ENCODE measurements at places on chromosomes 1 and 21.

GRCh38 chr1:176119549-176119948, 87.5 kb downstream of the COP1 start:
- DNase-seq: no peak

GRCh38 chr1:176604461-176604860, 141.5 kb downstream of the PAPPA2 start:
- no peak for DNase-seq

DNA sequence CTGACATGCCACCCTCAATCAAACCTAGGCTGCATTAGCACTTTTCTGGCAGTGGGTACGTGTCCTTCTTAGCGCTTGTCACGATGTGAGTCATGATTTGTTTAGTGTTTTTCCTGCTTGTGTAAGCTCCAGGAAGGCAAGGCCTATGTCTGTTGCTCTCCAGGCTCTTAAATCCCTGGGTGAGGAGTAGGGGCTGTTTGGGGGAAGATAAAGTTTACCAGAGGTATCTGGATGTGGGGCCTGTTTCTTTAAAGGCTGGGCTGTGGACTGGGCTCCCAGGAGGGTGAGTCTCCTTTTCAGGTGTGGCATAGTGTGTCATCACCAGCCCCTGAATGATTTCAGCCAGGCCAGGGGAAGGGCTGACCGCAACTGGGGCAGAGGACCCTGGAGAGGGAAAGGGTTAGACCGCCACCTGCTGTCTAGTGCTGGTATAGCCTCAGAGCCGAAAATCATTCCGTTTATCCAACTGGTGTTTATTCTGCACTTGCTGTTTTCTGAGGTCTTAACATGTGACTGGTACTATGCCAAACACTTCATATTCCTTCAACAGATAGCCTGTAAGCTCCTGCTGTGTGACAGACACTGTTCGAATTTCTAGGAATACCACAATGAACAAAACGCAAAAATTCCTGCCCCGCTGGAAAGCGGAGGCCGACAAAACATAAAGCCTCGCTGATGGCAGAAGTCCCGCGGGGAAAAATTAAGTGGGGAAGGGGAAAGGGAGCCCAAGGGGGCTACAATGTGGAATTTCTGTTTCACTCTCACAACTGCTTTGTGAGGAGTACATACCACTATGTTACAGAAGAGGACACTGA, 9.7 kb downstream of the SERINC2 start:
- DNase-seq: peak; percentile 71

- DNase-seq: no peak
Measured at GRCh38 chr1:151782741-151783140, 7.6 kb downstream of the TDRKH start.

DNA sequence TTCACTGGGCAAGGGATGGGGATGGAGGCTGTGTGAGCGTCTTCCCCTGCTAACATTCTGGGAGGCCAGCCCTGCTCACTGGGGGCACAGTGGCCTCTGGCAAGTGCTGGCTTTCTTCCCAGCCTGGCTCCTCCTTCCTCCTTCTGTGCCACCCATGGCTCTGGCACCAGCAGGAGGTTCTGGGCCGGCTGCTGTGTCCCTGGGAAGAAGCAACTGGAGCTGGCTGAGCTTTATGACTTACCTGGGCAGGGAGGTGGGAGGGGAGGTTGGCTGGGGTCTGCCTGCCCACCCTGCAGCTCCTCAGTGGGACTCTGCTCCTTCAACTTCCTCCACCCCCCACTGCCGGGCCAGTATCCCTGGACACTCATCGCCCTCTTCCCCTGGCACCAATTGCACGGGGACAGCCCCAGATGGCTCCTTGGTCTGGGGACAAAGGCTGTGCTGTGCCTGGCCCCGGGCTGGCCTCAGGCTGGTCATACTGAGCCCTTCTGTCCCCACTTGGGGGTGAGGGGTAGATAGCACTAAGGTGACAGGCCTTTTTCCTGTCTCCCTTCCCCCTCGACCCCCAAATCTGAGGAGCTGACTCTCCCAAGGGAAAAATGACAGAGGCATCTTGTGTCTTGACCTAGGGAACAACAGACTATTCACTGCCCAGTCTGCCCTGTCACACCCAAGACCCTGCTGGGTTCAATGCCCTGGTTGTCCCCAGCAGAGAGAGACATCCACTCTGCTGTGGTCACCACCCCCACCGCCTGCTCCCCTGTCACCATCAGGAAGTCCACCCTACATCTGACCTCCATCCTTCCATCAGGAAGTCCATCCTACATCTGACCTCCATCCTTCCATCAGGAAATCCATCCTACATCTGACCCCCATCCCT, 14.4 kb downstream of the CDK18 start:
- DNase-seq: no peak

DNA sequence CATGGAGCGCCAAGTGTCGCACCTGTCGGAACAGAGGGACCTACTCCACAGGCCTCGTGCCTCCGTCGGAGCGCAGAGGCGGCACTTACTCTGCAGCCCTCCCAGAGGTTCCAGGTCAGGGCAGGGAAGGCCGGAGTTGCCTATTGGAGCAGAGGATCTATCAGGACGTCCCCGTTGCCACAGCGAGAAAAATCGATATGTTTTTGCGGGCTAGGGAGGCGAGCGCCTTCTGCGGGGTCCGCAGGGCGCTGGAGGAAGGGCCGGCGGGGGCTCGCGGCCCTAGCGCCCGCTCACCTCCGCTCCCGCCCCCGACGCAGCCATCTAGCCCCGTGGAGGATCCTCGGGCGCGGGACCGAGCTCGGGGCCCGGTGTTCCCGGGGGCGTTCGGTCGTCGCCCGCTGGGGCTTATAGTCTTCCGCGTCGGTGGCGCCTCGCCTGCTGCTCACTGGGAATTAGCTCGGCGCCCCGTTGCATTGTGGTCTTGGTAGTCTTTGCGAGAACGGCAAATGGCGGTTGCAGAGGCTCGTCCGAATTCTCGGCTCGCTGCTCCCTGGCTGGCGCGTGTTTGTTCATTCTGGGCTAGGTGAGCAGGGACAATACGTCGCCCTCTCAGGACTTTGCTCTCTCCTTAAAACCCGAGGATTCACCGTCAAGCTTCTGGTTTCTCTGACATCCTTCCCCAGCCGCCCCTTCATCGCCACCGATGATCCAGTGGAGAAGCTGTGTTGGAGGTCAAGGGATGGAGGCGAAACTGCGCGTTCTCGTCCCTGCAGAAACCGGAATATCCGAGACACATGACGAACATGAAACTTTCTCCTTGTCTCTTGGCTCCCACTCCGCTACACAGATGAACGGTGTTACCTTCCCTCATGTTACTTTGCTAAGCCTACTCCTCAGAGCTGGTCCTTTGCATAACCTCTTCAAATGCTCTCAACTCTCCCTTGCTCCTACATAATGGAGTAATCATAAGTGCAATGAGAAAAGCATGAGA, at the start of gene JTB:
Gene JTB, minus strand, starts transcription at position 425 of the 991 bp plus-strand sequence. Its CDS starts 422 bp downstream, at position 3.
- DNase-seq: peak; percentile 78

DNA sequence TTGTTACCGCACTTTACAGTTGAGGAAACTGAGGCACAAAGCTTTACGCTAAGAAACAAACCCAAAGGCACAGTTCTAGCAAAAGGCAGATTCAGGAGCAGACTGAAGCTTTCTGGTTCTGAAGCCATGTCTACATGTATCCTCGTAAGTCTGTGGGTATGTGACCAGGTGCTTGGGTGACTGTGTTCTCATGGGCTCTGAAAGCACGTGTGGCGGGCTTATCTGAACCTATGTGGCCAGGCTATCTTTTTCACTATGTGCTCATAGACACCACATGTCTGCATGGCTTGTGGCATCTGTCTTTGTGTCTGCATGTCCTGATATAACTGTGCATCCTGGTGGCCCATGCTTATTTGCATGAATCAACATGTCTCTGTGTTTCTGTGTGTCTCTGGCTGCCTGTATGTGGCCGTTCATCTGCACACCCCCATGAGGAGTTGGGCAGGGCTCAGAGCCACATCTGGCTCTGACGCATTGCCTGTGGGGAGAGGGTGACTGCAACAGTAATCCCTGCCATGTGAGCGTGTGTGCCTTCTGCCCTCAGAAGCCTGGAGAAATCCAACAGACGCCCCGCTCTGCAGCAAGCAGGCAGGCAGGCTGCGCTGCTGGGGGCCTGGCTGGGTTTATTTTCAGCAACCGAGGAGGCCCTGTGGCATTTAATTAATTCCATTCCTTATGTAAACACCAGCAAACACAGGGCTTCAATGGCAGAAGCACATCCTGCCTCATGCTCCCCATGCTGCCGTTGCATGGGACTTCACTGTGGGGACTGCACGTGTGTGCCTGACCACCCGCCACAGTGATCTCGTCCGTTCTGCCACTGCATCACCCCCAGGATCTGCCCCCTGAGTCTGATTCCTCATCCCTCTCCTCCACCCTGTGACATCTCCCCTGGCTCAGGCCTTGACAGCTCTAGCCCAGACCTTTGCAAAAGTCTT, 115.4 kb downstream of the TRABD2B start:
- no peak for DNase-seq

DNA sequence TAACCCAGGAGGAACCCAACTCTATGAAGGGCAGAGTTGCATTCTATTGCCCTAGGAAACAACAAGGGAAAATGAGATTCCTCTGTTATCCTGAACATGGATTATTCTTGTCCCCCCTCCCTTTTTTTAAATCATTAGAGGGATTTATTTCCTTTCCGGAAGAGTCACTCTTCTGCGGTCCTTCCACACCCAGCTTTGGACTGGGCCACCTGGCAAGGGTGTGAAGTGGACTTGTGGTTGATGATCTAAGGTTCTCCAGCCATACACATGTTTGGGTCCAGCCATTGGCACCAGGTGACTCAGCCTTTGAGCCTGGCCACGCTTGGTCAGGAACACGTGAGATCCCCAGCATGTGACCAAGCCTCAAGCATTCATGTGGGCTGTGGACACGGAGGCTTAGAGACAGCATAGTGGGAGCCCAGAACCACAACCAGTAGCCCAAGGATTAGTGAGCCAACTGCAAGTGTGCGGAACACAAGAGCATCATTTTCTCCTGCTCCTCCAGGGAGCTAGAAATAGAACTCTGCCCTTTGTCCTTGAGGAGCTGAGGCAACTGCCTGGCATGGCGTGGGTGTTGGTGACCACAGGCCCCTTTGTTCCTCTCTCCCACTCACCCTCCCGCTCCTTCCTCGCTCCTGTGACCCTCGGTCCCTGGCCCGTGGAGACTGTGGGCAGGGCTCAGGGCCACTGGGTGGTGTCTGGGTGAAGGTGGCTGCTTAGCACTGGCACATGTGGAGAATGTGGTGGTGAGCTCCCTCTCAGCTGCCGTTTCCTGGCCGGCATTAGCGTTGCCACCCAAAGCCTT, 50.1 kb downstream of the NENF start:
- DNase-seq: no peak

- DNase-seq: no peak
Measured at GRCh38 chr1:180003026-180003695, 48.6 kb downstream of the CEP350 start.

DNA sequence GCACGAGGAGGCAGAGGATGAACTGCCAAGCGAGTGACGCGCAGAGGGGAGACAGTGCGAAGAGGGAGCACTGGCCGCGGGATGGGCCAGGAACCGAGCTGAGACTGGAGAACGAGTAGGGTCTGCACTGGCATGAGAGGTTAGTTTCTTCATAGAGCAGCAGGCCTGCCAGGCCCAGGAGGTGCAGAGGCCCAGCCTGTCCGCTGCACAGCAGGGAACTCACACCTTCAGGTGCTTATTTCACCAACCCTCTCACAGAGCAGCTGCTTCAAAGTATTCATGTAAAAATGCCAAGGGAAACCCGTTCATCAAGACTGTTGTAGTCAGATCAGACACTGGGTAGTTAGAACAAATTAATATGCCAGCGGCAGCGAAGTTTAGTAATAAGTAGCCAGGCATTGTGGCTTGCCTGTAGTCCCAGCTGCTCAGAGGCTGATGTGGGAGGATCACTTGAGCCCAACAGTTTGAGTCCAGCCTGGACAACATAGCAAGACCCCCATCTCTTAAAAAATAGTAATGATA, 144.5 kb downstream of the SLC45A1 start:
- DNase-seq: no peak

DNA sequence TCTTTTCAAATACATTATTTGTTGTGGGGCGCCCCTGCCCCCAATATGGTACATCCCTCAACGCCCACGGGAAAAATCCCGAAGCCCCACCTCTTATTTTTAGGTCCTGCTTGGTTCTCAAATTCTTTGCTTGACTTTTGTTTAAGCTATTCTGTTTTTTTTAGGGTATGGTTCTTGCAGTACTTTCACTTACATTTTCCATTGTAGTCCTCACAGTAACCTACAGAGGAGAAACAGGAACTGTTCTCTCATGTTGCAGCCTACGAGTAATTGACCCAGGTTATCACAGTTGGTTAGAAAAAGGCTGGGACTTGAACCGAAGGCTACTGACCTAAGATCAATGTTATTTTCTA, 697 bp upstream of the C21orf91 start:
- DNase-seq: no peak

DNA sequence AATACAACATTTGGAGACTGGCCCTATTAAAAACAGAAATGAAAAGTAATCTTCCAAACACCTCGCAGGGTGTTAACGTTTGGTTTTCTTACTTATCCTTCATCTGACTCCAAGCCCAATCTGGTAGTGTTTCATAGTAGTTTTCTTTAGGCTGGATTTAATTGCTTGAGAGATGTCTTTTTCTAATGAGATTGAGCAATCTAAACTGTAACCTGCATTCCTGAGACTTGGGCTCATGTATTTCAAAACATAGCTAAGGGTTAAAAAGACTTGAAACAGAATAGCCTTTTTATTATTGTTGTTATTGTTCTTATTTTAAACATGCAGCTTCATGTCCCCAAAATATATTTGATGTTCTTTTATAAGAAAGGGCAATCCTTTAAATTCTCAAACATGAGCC, 278.9 kb downstream of the TGFB2 start:
- DNase-seq: no peak

- no peak for DNase-seq
Measured at GRCh38 chr21:45912611-45913417, 68.8 kb upstream of the COL6A1 start.

DNA sequence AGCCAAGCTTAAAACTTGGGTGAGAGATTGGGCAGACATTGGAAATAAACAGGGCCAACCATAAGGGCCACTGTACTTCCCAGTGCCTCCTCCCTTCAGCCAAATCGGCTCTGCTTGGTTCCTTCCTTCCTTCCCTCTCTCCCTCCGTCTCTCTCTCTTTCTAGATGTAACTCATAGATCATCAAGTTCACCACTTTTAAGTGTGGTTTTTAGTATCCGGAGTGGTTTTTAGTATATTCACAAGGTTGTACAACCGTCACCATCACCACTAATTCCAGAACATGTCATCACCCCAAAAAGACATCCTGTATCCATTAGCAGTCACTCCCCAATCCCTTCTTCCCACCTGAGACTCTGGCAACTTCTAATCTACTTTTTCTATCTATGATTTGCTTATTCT, 51.0 kb downstream of the MYSM1 start:
- no peak for DNase-seq

- no peak for DNase-seq
Measured at GRCh38 chr1:98496256-98496995, 165.1 kb upstream of the SNX7 start.

GRCh38 chr21:22120616-22121266, 1122.5 kb downstream of the NCAM2 start:
- DNase-seq: no peak

GRCh38 chr1:175179837-175180590, 12.6 kb downstream of the KIAA0040 start:
- DNase-seq: no peak

DNA sequence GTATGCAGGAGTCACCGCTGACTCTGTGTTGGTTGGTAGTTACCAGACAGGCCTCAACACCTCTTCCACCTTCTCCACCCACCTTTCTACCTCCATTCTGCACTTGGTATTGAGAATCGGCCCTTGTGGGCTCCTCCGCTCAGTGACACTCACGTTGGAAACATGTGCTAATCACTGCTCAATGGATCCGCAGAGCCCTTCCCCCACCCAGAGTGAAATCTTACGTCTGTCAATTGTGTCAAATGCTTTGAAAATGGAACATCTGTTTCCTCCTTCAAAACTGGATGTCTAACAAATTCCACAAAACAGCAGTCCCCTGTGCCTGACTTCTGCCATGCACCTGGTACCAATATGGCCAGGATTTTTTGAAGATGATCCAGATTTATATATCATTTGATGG, 65.5 kb upstream of the NRIP1 start:
- no peak for DNase-seq

All from activated gamma-delta T cell treated with Interleukin-2 at 50 U/mL for 16 hours (primary cell).